Naive B cell (primary cell): ENCODE measurements at places on chromosomes 4 and X. TPM values are rescaled to one million over a fixed set of nuclear protein-coding genes. Genes with fewer than 3 reads are reported as not detected.

DNA sequence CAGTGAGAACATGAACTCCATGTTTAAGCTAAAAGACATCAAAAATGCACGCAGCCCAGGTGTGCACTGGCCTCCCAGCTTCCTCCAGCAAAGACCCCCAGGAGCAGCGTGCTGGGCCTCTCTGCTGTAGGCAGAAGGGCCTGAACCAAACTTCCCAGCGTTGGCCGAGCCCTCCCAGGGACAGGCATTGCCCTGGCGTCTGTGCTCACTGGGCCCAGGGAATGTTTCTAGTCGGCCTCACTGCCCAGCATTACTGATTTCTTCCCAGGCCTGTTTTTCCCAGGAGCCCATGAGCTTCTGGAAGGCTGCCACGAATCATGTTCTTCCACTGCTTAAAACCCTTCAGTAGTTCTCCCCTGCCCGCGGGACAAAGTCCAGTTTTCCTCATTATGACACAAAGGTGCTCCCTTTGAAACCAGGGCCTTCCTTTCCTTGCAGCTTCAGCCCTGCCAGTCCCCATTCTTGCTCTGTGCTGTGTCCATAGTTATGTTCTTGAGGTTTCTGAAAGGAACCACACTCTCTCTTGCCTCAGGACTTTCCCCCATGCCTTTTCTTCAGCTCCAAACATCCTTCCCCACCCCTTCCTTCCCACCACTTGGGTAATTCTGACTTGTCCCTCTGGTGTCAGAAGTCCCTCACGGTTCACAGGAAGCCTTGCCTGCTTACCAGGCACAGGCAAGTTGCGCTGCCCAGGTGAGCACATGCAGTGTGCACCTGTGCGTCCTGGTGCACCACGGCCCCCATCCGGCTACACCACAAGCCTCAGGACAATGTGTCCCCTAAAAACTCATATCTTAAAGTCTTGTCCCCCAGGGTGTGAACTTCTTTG lies 93.4 kb upstream of the ENPP6 start:
- peak overlapping the region; percentile 84 for H3K27ac ChIP-seq
- peaks cover 69% of the 10 kb centered on the region for H3K4me1 ChIP-seq
- H3K4me3 ChIP-seq = no peak overlapping the region
- H3K27me3 ChIP-seq = no peaks in the 10 kb centered on the region

DNA sequence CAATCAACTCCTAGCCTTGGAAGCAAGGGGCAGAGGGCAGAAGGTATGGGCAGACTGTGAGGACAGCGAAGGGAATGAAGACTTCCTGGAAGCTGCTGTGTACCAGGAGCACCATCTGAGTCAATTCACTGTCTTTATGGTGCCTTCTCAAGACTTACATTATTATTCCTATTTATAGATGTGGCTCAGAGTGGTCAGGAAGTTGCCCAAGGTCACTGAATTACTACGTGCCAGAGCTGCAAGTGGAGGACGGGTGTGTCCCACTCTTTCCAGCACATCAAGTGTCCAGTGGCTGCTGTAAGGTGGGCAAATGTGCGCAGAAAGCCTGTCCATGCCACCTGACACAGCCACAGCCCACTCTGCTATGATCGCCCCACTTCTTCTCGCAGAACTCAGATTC lies 32.0 kb downstream of the SMPX start:
- H3K4me3 ChIP-seq = no peak overlapping the region
- peaks cover 16% of the 10 kb centered on the region for H3K27me3 ChIP-seq
- DNase-seq = no peak
- H3K4me1 ChIP-seq = no peaks in the 10 kb centered on the region

AADAT gene
- polyA plus RNA-seq = not detected

- peak; percentile 4 for DNase-seq
- H3K4me3 ChIP-seq = no peak overlapping the region
- no peak overlapping the region for H3K27ac ChIP-seq
- peaks cover 19% of the 10 kb centered on the region for H3K27me3 ChIP-seq
- H3K4me1 ChIP-seq = no peaks in the 10 kb centered on the region
- H3K36me3 ChIP-seq = no peaks in the 10 kb centered on the region
These were observed 91.3 kb upstream of the WDR44 start for GRCh38 chrX:118254611-118255010.

- H3K4me3 ChIP-seq = no peak overlapping the region
- H3K27ac ChIP-seq = no peak overlapping the region
- no peaks in the 10 kb centered on the region for H3K27me3 ChIP-seq
- H3K4me1 ChIP-seq = no peaks in the 10 kb centered on the region
- H3K36me3 ChIP-seq = no peaks in the 10 kb centered on the region
These were observed 197.2 kb downstream of the PDGFC start for GRCh38 chr4:156774422-156774821.

- H3K27me3 ChIP-seq = peaks cover 4% of the 10 kb centered on the region
- H3K4me3 ChIP-seq = no peak overlapping the region
- no peak overlapping the region for H3K27ac ChIP-seq
- H3K36me3 ChIP-seq = no peaks in the 10 kb centered on the region
- DNase-seq = no peak
These were observed 131.2 kb upstream of the HHIP start for GRCh38 chr4:144514736-144515135.

- no peak for DNase-seq
- H3K36me3 ChIP-seq = no peaks in the 10 kb centered on the region
- no peak overlapping the region for H3K27ac ChIP-seq
- no peaks in the 10 kb centered on the region for H3K27me3 ChIP-seq
- peaks cover 10% of the 10 kb centered on the region for H3K4me1 ChIP-seq
- no peak overlapping the region for H3K4me3 ChIP-seq
These were observed 145.1 kb downstream of the TBL1X start for GRCh38 chrX:9609987-9610386.

GPR34 gene
- not detected for polyA plus RNA-seq

DNA sequence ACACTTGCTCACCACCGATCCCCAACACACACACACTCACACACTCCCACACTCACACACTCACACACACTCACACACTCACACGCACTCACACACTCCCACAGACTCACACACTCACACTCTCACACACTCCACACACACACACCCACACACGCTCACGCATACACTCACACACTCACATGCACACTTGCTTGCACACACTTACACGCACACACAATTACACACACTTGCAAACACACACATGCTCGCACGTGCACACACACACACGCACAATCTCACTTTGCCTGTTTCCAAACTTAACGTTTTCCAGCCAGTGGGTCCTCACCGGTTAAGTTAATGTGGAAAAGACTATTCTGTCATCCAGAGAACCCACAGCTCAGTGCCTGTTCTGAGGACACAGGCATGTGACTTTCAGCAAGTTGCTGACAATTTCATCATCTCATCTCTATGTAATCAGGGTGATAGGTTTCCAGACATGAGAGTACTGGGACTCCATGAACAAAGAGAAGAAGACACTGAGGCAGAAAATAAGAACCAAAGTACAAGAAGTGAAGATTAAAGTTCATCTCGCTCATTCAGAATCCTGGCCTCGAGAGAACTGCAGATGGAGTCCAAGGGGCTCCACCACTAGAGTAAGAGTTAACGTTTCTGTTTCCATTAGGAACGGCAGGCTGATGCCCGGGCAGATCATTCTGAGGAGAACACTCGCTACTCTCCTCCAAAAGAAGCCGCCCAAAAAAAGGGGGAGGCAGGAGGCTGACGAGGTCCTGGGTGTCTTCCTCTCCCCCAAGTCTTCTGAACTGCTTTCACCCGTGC lies 153.2 kb upstream of the FRG1 start:
- H3K4me1 ChIP-seq = no peaks in the 10 kb centered on the region
- no peaks in the 10 kb centered on the region for H3K27me3 ChIP-seq
- H3K4me3 ChIP-seq = no peak overlapping the region

- peak overlapping the region; percentile 98 for H3K4me3 ChIP-seq
- peaks cover 8% of the 10 kb centered on the region for H3K27me3 ChIP-seq
- H3K36me3 ChIP-seq = peaks cover 7% of the 10 kb centered on the region
- DNase-seq = no peak
These were observed 1.3 kb upstream of the CXorf65 start for GRCh38 chrX:71107762-71108360.

GRCh38 chr4:79030973-79031372 lies 91.7 kb upstream of the PAQR3 start:
- H3K36me3 ChIP-seq = no peaks in the 10 kb centered on the region
- no peaks in the 10 kb centered on the region for H3K4me1 ChIP-seq
- H3K27ac ChIP-seq = no peak overlapping the region

GPAT3 gene
- not detected for polyA plus RNA-seq

CLCN4 gene
- polyA plus RNA-seq = 46.1 TPM

DNA sequence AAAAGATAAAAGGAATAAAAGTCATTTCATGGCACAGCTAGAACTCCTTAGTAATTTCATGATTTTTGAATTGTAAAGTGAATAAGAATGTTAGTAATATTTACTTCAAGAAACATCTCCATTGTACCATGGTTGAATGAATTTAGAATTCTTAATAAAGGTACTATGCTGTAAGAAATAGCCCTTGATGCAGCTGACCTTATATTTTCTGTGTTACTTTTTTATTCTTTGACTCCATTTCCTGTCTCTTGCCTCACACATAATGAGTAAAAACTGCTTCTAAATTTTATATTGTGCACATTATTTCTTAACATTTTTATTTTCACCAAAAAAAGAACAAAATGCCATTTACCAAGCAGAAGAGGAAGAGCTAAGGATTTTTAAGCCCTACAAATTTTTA lies 81.9 kb upstream of the PDHA2 start:
- no peaks in the 10 kb centered on the region for H3K4me1 ChIP-seq
- H3K36me3 ChIP-seq = no peaks in the 10 kb centered on the region
- H3K27ac ChIP-seq = no peak overlapping the region
- no peak for DNase-seq

SMC1A gene
- polyA plus RNA-seq = 79.1 TPM

STATH gene
- not detected for polyA plus RNA-seq

DNA sequence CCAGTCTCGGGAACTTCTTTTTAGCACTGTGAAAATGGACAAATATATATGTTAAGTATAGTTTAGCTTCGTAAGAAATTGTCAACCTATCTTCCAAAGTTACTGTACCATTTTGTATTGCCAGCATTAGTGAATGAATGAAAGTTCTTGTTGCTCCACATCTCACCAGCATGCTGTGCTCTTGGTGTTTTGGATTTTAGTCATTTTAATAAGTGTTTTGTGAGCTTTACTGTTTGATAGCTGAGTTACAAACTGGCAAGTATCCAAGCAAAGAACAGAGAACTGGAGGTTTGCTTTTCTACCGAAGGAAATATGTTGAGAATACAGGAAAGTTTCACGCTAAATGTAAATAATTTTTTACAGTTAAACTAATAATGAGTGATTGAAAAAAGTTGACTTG lies 33.0 kb downstream of the SNCA start:
- H3K36me3 ChIP-seq = no peaks in the 10 kb centered on the region
- H3K27me3 ChIP-seq = no peaks in the 10 kb centered on the region
- no peak for DNase-seq
- no peak overlapping the region for H3K27ac ChIP-seq
- no peaks in the 10 kb centered on the region for H3K4me1 ChIP-seq
- no peak overlapping the region for H3K4me3 ChIP-seq

KIAA0232 gene
- polyA plus RNA-seq = 8.2 TPM
